Stimulated activated CD4-positive, alpha-beta T cell treated with anti-CD3 and anti-CD28 coated beads, Interleukin-15, amount 100 ng/mL, for 1 hour (primary cell): ENCODE measurements at places on chromosomes 1 and 21.

DNA sequence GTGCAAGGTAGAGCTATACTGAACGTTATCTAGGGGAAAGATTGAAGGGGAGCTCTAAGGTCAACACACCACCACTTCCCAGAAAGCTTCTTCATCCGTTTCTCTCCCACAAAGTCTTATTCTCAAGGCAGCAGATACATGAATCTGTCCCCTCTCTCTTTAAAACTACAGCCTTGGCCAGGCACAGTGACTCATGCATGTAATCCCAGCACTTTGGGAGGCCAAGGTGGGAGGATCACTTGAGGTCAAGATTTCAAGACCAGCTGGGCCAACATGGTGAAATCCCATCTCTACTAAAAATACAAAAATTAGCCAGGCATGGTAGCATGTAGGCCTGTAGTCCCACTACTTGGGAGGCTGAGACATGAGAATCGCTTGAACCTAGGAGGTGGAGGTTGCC, 8.1 kb downstream of the CYP4X1 start:
- no peak for DNase-seq

DNA sequence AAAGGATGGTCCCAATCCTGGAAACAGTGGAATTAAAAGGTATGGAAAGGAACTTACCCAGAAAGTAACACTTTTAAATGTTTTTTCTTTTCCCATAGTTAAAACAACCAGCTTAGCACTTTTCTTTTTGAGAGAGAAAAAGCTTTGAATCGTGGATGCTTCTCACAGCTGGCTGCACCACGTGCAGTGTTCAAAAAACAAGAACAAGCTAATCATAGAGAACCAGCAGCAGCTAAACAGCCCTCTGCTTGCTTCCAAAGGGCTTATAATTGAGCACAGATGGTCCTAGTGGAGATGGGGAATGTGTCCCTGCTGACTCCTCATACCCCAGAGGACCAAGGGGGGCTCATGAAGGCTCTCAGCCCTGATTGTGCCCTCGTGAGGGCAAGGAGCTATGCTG, 26.4 kb downstream of the UTP25 start:
- DNase-seq, result no peak

GRCh38 chr1:200627575-200628222, 7.1 kb upstream of the KIF14 start:
- DNase-seq, result no peak

- DNase-seq, result no peak
These were observed 7.1 kb upstream of the TPM3 start for GRCh38 chr1:154198756-154199562.

GRCh38 chr21:37593015-37593414, 226.4 kb downstream of the DYRK1A start:
- DNase-seq, result no peak

DNA sequence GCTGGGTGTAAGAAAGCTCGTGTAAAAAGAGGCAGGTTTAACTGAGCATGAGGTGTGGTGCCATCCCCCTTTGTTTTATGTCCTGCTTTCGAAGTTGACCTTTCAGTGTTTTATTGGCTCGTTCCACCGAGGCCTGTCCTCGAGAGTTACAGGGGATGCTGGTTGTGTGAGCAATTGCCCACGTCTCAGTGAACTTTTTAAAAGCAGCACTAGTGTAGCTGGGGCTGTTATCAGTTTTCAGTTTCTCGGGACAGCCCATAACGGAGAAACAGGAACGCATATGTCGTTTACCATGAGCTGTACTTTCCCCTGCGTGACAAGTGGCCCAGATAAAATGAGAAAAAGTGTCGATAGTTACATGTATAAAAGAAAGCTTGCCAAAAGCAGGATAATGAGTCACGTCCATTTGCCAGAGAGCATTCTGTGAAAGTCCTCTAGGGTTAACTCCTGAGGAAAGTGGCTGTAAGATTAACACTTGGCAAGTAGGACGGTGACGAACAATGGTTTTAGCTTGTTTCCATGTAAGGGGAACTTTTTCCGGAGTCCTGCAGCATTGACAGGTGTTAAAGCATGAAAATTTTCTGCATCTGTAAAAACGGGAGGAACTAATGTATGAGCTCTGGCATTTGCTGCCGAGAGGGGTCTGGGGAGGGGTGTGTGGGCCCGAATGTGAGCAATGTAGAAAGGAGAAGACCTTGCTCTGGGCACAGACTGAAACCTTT, 7.8 kb upstream of the LRRC47 start:
- DNase-seq, result no peak

- DNase-seq, result no peak
These were observed 29.4 kb downstream of the FRRS1 start for GRCh38 chr1:99737016-99737415.

- no peak for DNase-seq
These were observed 47.5 kb upstream of the ITPKB start for GRCh38 chr1:226786550-226786949.

- no peak for DNase-seq
These were observed 79.3 kb upstream of the C1orf87 start for GRCh38 chr1:60152891-60153290.

DNA sequence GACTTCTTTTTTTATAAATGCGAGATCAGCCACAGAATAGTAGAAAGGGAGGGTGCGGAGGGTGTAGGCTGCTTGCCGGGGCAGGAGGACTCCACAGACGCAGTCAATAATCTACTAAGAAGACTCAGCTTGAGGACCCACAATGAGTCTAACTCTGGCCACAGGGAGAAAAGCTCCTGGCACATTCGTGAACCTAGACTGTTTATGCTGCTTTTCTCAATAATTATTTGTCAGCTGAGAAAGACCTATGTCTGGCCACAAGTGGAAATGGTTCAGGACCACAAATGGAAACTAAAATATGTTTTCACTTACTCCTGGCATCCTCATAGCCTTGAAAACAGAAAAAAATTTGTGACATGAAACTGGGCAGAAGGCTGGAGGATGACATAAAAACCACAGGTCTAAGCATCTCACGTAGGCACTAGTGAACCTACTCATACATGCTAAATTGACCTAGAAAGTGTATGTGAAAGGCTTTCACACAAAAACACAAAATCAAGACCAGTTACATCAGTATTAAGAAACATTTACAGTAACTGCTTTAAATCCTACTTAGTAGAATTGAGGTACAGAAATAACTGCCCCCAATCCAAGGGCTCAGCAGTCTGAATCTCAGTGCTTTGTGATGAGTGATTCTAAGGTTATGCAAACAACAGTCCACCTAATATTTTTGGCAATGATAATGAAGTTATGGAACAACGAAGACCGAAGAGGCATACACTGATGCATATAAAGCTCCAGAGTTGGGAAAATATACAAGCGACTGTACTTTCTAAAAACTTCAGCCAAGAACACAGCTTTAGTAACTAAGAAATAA, 159.5 kb downstream of the SLC45A1 start:
- DNase-seq, result no peak

- no peak for DNase-seq
These were observed 668.0 kb downstream of the MRPL39 start for GRCh38 chr21:24939291-24939690.

DNA sequence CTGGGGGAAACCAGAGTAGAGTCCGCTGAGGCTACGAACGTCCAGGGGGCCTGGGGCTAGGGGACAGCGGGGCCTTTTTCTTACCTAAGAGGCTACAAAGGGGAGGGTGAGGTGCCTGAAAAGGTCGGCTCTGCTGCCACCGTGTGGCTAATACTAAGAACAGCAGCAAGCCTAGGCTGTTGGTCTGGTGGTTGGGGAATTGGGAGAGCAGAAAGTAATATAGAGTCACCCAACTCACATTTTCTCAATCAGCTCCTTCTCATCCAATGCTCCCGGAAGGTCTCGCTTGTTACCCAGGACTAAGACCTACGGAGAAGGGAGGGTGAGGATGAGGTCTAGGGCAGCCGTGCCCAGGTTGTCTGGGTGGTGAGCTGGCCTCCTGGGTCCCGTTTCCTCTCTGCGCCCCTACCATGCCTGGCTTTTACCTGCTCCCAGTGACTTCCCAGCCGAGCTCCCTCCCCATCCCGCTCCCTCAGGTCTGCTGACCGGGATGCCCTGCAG, 9.3 kb downstream of the ARL8A start:
- DNase-seq, result no peak

- no peak for DNase-seq
These were observed 14.0 kb upstream of the WASF2 start for GRCh38 chr1:27503844-27504587.

- no peak for DNase-seq
These were observed 8.1 kb upstream of the SLC25A34 start for GRCh38 chr1:15727866-15728534.

GRCh38 chr1:93235261-93235660, 54.7 kb downstream of the CCDC18 start:
- no peak for DNase-seq

DNA sequence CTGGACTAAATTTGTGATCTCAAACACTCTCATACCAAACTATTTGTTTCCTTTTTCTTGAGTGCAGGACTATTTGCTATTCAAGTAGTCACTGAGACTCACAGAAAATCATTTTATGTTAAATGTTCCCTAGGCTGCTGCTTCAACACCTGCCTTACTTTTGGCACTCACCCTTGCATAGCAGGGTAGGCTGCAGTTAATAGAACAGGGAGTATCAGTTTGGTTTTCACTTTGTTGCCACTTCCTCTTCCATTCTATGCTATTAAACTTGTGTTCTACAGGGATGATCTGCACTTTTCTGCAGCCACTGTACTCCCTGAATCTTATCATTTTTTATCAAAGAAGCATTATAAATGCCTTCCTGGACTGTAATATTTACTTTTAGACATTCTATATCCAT, 148.7 kb upstream of the PRMT6 start:
- no peak for DNase-seq
